Liver (tissue), 10 donors: ENCODE measurements at places on chromosomes 2 and 18. TPM values are rescaled to one million over a fixed set of nuclear protein-coding genes. Genes with fewer than 3 reads are reported as not detected.

DNA sequence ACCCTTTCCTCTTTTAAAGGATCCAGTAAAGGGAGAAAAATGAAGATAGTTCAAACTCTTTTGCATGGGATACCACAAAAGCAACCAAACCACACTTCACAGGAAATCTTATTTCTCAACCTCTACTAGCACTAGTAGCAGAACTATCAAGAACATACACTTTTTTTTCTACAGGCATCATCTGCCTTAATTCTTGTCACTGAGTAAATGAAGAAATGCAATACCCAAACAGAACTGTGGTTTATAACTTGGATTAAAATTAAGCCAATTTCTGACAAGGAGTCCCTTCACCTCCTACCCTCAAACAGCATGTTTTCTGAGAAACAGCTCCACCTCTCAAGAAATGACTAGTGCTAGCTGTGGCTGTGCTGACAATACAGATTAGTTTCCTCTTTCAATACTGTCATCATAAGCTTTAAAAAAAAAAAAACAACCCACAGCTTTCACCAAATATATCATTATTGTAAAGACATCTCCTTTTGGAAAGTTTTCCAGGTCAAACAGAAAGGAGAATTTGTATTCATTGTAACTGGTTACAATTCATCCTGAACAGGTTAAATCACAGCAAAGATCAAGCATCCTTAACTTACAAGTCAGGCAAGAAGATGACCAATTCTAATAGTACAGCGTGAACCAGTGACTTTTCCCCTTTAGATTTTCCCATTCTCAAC is 44.4 kb downstream of the PTPN2 start:
- DNase-seq: no peak

GRCh38 chr18:52816121-52816520 is 476.1 kb downstream of the DCC start:
- no peak for DNase-seq

GRCh38 chr2:73085691-73086090 is 14.2 kb upstream of the SFXN5 start:
- peak; percentile 84 for DNase-seq

Gene TMEM87B
- 10.1 TPM for total RNA-seq

Gene CD8B2
- total RNA-seq: under 0.01 TPM

DNA sequence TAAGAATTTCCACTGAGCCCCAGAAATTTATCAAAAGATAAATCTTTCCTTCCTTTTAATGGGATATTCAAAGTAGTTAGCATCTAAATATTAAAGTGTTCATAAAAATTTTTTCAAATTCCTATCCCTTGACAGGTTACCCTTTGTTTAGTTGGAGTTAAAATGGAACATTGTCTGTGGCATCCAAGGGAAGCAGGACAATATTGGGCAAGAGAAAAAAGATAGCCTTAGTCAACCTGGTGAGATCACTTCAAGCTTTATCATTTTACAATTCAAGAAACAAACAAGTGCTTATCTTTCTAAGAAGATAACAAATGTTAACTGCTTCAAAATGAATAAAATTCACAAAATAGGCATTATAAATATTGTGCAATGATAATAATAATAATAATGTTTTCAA is 21.7 kb downstream of the NR4A2 start:
- DNase-seq: no peak

GRCh38 chr2:104474716-104475115 is 379.2 kb upstream of the POU3F3 start:
- no peak for DNase-seq

DNA sequence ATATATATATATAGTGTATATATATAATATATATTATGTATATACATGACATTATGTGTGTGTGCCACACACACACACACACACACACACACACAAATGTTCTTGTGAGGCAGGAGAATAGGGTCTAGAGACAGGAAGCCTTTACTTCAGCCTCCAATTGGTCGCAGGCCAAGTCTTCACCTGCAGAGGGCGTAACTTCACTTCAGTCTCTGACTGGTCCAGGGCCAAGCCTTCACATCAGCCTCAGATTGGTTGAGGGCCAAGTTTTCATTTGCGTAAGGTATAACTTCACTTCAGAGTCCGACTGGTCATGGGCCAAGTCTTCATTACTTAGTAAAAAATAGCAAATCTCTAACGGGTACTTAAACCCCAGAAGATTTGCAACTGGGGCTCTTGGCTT is 13.2 kb upstream of the SS18 start:
- no peak for DNase-seq

DNA sequence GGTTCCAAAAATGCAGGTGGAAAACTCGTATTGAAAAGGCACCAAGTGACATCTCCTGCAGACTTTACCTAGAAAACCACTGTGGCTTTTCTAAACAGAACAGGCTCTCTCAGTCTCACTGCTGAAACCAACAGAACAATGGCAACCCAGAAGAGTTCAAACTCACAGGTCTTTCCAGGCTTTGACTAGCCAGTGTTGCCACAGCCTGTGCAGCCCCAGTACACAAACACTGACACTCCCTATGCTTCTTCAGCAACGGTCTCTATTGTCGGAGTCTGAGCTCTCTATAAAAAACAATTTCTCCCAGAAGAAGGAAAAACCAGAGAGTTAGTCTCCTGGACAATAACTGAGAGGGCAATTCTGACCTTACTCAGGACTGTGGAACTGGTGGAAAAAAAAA is 87.8 kb upstream of the RNU4ATAC start:
- DNase-seq: no peak

DNA sequence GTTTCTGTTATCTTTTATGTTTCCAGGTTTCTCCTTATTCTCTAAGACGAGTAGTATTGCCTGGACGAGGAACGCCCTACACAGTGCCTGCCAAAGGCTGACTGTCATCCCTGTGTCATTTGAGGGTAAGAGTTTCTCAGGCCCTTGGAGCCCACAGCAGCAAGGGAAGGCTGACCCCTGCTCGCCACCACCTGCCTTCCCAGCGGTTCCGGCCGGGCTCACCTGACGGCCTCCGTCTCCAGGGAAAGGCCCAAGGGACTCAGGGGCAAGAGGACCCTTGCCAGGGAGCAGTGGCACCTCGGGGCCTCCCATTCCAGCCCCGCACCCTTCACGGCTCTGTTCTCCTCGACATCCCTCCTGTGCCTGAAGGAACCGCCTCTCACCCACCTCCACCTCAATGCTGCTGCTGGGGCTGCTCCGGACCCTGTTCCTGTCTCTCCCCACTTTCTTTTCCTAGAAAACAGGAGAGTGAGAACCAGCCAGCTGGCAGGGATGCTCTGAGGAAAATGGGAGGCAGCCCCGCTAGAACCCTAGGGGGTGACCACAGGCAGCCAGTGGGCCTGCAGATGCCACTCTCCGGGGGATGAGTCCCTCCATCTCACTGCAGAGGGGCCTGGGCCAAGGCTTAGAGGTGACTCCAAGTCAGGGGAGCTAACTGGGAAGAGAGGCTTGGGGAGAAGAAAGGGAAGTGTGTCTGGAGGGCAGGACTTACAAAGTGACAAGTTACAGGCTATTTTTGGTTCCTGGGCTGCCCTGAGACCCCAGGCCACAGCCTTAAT is 1.9 kb downstream of the LIMS2 start:
- no peak for DNase-seq

Gene PRLH
- not detected for total RNA-seq

DNA sequence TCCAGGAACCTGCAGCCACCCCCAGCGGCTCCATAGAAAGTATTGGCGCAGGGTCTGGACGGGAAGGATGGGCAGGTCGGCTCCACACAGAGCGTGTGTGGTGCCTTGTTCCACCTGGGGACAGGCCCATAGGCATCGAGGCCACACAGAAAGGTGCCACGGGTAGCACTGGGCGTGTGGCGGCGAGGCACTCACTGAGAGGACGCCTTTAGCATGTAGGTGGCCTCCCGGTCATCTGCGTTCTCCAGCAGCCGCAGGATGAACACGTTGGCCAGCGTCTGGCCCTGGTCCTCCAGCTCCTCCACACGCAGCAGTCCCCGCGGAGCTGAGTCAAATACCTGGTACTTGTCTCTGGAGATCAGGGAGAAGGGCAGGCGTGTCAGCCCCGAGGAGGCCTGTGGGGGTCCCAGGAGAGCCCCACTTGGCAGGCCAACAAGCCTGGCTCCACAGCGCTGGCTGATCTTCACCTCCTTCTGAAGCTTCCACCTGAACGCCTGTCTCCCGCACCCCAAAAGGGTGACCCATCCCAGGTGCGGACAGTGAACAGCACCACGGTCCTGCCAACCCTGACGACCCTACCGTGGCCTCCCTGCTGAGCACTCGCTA is 13.2 kb downstream of the SNORC start:
- no peak for DNase-seq

- no peak for DNase-seq
These were observed 181.4 kb downstream of the OSR1 start for GRCh38 chr2:19176977-19177376.

DNA sequence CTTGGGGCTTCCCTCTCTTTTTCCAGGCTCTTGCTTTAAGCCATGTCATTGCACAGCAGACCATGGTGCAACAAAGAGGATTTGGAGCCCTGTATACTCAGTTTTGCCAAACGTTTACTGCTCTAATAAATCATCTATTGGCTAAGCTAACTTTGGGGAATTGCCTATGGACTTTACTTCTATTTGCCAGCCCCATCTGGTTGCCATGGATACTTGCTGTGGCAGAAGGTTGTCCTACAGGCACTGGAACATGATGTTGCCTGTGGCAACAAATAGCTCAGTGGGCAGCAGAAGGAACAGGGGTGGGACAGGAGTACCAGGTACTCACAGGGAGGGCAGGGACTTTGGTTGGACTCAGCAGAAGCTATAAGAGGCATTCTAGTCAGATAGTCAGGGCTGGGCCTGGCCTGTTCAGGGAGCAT is 129.7 kb downstream of the CCDC85A start:
- DNase-seq: no peak

Gene GLI2
- 0.14 TPM for total RNA-seq

DNA sequence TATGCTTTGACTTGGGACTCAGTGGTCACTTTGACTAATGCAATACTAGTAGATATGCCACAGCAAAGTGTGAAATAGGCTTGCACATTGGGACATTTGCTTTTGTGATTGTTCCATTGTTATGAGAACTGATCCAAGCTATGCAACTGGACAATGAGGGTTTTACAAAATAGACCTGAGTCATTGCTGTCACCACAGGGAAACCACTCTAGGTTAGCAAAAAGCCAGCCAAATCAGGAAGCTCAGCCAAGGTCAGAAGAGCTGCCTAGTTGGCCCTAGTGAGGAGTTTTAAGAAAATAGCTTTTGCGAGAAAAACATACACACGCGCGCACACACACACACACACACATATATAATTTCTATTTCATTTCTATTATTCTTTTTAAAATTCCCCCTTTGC is 452.4 kb upstream of the CDH7 start:
- DNase-seq: no peak

Gene ANKRD30BL
- 0.08 TPM for total RNA-seq

Gene ARMC9
- total RNA-seq: 2.3 TPM

DNA sequence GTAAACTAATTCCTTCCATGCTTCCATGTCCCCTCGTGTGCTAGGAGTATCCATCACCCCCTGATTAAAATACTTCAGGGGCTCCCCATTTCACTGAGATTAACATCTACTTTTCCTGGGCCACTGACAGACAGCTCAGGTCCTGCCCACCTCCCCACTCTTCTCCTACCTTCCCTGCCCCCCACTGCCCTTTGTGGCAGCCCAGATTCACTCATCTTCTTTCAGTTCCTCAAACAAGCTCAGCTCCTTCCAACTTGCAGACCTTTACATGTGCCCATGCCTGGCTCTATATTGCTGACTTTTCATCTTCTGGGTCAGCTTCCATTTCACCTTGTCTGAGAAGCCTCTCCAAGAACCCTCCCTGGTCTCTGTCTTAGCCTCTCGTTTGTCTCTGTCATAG is 12.0 kb downstream of the RUFY4 start:
- DNase-seq: no peak

DNA sequence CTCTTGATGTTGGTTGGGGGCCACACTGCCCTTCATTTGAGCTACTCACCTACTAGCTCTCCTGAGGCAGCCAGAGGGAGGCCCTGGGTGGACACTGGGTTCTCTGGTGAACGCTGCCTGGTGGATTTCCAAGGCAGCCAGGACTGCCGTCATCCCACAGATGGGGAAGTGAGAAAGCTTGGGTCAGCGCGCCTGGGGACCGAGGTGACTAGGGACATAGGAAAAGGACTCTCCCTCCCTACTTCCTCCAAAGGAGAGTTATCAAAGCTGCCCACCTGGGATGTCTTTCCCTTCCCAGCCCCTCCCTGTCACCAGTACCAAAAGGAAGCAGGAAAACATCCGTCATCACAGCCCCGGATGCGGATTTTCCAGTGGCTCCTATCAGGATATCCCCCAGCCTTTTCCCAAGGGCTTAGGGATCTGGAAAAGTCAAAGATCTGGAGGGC is 3.8 kb upstream of the SEMA4C start:
- no peak for DNase-seq

Gene ST6GAL2
- total RNA-seq: 3.1 TPM

GRCh38 chr2:187468262-187468661 is 20.2 kb upstream of the CALCRL start:
- DNase-seq: no peak

- no peak for DNase-seq
These were observed 498.1 kb upstream of the CRIM1 start for GRCh38 chr2:35857498-35857897.

- DNase-seq: no peak
These were observed 111.8 kb upstream of the MYCN start for GRCh38 chr2:15828576-15828975.

GRCh38 chr2:43114210-43114609 is 112.2 kb downstream of the ZFP36L2 start:
- DNase-seq: no peak

Gene SERPINB3
- total RNA-seq: not detected

Gene REEP1
- 1.0 TPM for total RNA-seq

GRCh38 chr2:106540886-106541285 is 53.7 kb downstream of the CD8B2 start:
- no peak for DNase-seq

- DNase-seq: no peak
These were observed 360.9 kb upstream of the ZC3H15 start for GRCh38 chr2:186125156-186125555.

Gene MYO3B
- 0.05 TPM for total RNA-seq

GRCh38 chr2:10915731-10916276 is 4.1 kb downstream of the KCNF1 start:
- DNase-seq: no peak

DNA sequence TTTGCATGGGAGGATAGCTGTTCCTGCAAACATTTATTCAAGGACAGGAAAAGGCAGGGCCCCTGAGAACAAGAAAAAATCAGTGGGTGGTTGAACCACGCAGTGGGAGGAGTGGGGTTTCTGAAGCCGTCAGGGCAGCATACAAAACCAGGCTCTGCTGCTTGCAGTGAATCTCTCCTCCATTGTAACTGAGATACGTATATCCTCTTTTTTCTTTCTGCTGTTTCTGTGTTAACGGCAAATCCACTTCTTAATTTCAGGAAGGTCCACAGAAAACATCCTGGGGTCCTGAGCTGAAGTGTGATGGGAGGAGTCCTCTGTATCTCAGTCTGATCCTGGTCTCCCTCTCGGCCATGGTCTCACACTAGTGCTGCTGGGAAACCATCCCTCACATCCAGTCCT is 27.2 kb upstream of the KCNF1 start:
- no peak for DNase-seq

Gene COL5A2
- total RNA-seq: 83.5 TPM

Gene TACR1
- 0.84 TPM for total RNA-seq
